ENCODE measurements at places on chromosomes 7 and 10.
A peak's percentile ranks its signal among the peaks of the same experiment; 100 is the strongest.

GRCh38 chr7:141640239-141640840 lies 61.6 kb downstream of the DENND11 start:
- peak; percentile 41 for DNase-seq

GRCh38 chr7:19094598-19095352 lies 22.7 kb downstream of the TWIST1 start:
- DNase-seq = peak; percentile 22

DNA sequence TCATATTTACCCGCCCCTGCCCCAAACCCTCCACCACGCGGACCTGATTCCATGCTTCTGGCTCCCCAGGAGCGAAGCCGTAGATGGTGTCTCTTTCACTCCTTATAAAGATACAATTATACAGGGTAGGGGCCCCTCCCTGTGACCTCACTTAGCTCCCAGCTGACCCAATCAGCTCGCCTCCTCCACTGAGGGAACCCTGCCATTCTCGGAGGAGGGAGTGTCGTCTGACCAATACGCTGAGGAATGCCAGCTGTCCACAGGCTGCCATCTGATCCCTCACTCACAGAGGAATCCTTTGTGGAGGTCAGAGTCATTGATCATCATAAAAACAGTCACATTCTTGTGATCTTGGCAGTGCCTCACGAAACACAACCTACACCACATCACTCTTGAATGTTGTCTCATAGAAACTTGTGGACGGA lies 67.5 kb upstream of the INSIG1 start:
- DNase-seq = peak; percentile 99

DNA sequence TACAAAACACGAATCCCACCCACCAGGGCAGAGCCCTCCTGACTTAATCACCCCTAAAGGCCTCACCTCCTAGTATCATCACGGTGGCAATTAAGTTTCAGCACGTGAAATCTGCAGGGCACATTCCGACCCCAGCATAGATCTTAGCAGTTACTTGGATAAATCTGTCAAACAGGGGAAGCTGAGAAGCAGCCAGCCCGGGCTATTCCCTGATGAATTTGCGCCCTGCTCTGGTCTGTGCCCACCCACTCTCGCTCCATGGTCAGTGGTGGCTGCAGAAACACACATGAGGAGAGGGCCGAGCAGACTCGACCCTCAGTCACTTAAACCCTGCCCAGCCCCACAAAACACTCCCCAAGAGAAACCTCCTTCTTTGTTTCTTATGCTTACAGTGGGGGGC lies 28.7 kb downstream of the INSIG1 start:
- no peak for DNase-seq

- DNase-seq = no peak
Measured at GRCh38 chr10:121674885-121675284, 76.6 kb upstream of the FGFR2 start.

DNA sequence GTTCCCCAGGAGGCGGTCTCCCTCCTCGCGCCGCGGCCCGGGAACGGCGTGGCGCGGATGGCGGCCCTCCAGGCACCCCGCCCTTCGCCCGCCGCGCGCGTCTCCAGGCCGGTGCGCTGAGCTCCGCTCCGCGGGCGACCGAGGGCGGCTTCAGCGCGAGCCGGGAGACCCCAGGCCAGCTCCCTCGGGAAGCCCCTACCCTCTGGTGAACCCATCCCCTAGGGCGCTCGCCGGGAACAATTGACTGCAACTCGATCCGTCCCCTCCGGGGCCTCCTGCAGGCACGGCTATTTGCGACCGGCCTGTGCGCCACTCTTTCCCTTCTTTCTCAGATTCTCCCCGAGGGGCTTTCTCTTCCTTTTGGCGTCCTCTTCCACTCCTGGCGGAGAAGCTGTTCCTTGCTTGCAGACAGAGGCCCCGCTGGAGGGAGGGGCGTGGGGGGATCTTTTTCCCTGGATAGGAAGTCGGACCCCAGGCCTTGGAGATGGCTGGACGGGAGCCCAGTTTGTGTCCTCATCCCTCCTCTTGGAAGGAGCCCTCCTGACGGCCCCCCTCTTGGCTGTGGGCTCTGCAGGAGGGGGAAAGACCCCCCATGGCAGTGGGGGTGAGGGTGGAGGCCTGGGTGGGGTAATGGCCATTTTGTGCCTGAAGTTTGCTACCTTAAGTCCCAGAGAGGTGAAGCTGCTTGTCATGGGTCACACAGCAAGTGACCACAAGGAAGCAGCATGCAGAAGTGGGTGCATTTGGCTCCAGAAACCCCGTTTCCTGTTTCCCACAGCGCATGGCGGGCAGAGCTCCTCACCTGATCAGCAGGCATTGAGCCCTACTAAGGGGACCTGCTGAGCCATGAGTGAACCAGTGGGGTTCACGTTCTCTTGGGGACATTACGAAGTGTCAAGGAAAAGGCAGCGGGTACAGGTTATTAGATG lies 171.2 kb upstream of the TNRC18 start:
- peak; percentile 54 for DNase-seq

- no peak for DNase-seq
Measured at GRCh38 chr7:87231711-87232110, 12.2 kb upstream of the TMEM243 start.

GRCh38 chr10:105138358-105138757 lies 497.3 kb downstream of the SORCS3 start:
- no peak for DNase-seq

- DNase-seq = peak; percentile 48
Measured at GRCh38 chr7:105015390-105015965, 1.5 kb downstream of the KMT2E start.

All from EH (cell line).